ENCODE measurements at places on chromosomes 2 and 18.

- no peak for DNase-seq
Observed at GRCh38 chr2:164388511-164388910, 232.8 kb downstream of the GRB14 start.

GRCh38 chr2:54535599-54536195 lies 79.6 kb downstream of the SPTBN1 start:
- DNase-seq, result no peak

DNA sequence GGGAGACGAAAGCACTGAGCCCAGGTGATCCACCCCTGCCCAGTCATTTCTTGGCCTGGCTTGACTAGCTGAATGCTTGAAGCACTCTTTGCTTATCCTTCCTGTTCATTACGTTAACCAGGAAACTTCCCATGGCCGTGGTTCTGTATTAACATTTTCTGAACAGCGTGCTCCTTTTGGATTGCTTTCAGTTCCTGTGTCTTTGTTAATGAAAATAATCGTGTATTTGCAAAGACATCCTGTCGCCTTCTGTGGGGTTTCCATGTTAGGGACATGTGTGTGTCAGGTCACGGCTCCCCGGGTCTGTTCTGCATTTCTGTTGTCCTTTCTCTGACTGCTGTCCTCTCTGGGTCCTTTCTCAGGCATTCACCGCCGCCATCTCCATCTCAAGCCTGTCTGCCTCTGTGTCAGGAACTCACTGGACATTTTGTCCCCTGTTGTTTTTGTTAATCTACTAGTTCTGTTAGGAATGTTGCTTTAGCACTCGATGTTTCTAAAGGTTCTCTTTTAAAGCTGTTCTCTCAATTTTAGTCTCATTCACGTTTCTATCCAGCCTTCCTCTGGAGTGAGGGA lies 434.1 kb upstream of the HS6ST1 start:
- no peak for DNase-seq

DNA sequence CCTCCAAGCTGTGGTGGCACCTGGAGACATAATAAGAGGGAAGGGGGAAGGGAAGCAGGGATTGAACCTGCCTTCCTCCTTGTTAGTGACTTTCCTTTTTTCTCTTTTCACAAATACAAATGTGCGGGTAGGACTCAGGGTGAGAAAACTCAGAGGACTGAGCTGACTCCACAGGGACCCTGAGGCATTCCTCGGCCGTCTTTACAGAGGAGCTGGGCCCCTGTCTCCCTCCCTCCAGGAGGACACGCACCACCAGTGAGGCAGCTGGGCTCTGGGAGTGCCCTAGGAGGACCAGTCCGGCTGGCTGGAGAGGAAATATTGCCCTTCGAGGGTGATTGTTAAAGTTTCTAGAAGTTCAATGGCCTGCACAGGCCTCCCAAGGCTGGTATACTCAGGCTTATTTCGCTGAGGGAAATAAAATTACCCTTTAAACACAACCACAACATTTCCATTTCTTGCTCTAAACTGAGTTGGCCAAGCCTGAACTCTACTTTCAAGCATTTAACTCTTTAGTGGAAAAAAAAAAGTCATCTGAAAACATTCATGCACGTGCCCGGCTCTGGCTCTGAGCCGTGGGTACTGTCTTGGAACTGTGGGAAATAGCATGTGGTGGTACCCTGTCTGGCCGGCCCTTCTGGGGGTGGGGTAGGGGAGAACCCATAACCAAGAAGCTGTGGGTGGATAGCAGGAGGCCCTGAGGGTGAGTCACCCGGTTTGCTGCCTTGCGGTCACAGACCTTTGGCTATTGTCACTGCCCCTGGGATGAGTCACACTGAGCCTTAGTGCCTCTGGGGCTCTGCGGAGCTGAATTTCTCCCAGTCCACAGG lies 116.0 kb downstream of the COPS8 start:
- no peak for DNase-seq

DNA sequence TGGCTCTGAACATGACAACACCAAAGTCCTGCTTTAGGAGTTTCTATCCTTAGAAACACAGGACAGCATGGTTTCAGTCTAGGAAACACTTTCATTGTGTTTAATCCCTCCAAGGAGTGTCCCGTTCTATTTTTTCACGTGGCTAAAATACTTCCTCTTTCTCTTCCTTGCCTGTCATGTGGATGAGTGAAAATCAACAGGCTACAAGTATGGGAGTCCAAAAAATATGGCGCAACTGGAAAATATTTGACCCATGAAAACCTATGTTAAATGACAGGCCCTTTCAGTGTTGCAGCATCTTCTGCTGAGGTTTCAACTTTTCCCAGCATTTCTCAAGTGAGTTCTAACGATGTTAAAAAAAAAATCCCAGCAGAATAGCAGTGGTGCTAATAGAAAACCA lies 146.3 kb downstream of the LAMA3 start:
- DNase-seq, result no peak
